A549 treated with ZK216348 at 1 μM for 4 hours (cell line): ENCODE measurements at places on chromosomes 6 and 20. TPM values are rescaled to one million over a fixed set of nuclear protein-coding genes. Genes with fewer than 3 reads are reported as not detected.

The GPX5 gene
- total RNA-seq, result not detected in 5 replicates

The NRSN1 gene
- not detected in 5 replicates for total RNA-seq

The TSPO2 gene
- total RNA-seq, result not detected in 5 replicates

The TMX4 gene
- 9.5 to 16.8 TPM (median 14.9 TPM) in 5 replicates for total RNA-seq

The PRL gene
- total RNA-seq, result not detected in 5 replicates

The PGC gene
- total RNA-seq, result not detected in 5 replicates

The PSMB9 gene
- total RNA-seq, result 15.8 to 24.7 TPM (median 19.0 TPM) in 5 replicates
